Heart right ventricle (tissue), 16 donors: ENCODE measurements at places on chromosomes 4 and X. TPM values are rescaled to one million over a fixed set of nuclear protein-coding genes. Genes with fewer than 3 reads are reported as not detected.

Gene TIGD4
- 0.44 TPM for total RNA-seq

DNA sequence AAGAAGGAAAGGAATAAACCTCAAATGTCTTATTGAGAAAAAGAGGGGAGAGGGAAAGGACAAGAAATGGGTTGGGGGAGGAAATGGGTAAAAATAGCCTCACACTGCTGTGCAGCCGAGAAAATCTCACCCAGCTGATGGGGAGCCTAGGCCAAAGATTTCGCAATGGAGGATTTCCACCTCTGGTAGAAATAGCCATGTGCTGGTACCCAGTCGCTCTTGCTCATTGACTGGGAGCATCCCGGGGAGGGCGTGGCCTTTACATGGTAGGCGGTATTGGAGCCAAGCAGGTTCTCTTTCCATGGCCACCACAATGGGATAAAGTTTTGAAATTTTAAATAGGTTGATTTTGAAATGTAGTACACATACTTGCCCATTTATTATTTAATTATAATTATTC, 255.1 kb upstream of the LDB2 start:
- no peak for DNase-seq

- DNase-seq, result no peak
Measured at GRCh38 chr4:44661940-44662622, 10.7 kb upstream of the YIPF7 start.

DNA sequence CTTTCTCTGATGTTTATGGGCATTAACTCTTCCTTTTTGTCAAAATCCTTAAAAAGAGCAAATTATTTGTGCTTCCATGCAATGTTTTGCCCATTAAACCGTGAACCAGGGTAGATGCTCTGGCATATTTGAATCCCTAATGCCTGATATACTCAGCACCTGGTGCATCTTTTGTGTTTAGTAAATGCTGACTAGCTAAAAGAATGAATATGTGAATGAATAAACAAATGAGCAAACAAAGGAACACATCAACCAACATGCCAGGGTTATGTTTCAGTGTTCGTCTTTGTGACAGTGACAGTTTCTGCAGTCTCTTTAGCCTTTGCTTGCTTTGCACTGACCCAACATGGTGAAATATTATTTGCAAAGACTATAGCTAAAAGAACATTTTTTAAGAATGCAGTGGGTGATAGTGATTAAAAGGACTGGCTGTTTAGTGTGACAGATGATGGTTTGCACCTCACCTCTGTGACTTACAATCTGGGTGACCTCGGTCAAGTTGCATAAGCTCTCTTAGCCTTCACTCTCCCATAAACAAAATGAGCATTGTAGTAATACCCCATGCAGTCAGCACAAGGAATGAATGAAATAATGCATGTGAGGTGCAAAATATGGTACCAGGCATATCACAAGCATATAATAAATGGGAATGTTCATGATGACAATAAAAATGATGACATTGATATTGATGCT, 29.5 kb downstream of the SMPX start:
- no peak for DNase-seq

DNA sequence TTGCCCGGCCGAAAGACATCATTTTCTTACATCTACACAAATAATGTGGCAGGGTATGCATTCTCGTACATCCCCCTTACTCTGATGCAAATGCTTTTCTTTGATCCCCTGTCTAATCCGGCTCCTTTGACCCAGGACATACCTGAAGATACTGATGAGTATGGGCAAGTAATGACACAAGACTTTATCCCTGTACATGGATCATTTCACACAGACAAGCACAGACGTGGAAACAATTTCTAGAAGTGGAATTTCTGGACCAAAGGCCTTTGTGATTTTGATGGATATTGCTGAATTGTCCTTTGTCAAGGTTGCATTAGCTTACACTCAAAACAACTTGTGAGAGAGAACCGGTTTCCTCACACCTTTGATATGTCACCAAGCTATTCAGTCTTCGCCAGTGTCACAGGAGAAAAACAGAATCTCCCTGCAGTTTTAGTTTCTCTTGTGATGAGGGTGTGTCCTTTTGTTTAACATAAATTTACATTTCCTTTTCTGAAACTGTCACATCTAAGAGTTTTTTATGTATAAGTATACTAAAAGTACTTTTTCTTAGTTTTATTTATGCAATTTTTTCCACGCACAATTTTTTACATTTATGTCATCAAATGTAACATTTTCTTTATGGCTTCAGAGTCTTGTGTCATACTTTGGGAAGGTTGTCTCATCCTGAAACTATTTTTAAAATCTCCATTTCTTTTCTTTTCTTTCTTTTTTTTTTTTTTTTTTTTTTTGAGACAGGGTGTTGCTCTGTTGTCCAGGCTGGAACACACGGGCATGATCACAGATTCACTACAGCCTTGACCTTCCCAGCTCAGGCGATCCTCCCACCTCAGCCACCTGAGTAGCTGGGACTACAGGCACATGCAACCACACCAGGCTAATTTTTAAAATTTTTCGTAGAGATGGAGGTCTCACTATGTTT, 25.2 kb downstream of the RWDD4 start:
- no peak for DNase-seq
